Fibroblast of skin of scalp (primary cell): ENCODE measurements at places on chromosomes 3 and 15.

- peak; percentile 94 for DNase-seq
Measured at GRCh38 chr15:75029378-75030022, 6.1 kb downstream of the PPCDC start.

DNA sequence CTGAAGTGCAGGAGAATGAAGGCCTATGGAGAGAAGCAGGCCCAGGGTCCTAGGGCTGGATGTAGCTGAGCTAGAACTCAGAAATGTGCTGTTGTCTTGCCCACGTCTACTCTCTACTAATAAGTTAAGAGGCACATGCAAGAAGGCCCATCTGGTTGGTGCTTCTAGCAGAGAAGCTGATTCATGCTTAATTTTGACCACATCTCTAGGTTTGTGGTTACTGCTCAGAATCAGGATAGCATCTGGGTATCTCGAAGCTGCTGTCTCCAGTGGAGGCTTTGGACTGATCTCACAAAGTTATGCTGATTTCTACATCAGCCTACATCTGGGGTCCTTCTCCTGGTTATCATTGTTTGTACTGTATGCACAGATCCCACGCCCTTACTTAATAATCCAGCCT lies 87.3 kb downstream of the CACNA1D start:
- DNase-seq: peak; percentile 18

GRCh38 chr15:66483131-66483566 lies 14.4 kb downstream of the SNAPC5 start:
- DNase-seq: peak; percentile 39

DNA sequence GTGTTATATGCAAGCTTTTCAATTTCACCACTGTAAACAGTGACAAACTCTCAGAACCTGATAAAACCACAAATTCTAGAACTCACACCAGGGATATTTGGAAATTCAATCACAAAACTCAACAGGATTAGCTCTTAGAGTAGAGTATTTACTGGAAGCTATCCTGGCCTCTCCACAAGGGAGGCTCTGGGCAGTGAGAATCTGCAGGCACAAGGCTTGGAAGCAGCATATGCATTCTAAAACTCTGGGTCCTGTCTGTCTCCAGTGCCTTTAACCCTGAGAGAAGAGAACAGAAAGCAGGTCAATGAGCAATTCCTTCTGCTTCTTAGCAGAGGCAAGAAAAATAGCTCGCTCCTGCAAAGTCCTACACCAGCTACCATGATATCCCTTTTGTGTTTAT lies 23.4 kb downstream of the PLSCR4 start:
- DNase-seq: no peak

DNA sequence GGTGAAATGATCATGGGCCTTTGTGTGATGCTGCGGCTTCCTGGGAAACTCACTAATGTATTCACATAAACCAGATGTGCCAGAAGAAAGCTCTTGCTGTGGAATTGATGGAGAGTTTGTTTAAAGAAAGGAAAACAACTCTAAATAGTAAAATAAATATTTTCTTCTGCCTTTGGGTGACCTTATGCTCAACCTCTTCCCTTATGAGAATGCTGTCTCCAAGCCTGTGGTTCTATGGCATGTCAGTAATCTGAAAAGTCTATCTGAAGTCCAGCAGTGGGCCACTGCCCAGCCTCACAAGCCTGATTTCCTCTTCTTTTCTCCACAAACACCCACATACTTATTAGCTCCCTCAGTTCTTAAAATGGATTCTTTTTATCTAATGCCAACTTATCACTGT lies 49.9 kb upstream of the PHLDB2 start:
- peak; percentile 74 for DNase-seq

DNA sequence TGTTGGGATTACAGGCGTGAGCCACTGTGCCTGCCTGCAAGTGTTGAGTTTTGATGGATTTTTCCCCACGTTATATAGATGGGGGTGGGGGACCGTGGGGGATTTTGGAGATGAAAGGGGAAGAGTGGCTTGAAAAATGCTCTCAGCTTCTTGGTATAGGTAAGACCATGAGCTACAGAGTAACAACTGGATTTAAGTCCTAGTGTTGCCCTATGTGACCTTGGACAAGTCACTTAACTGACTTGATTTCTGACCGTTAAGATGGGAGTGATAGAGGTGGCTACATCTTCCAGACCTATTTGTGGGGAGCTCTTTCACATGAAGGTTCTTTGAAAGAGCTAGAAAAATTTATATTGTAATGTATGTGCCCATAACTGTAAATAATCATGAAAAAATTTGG lies 13.3 kb downstream of the TRIM71 start:
- no peak for DNase-seq

DNA sequence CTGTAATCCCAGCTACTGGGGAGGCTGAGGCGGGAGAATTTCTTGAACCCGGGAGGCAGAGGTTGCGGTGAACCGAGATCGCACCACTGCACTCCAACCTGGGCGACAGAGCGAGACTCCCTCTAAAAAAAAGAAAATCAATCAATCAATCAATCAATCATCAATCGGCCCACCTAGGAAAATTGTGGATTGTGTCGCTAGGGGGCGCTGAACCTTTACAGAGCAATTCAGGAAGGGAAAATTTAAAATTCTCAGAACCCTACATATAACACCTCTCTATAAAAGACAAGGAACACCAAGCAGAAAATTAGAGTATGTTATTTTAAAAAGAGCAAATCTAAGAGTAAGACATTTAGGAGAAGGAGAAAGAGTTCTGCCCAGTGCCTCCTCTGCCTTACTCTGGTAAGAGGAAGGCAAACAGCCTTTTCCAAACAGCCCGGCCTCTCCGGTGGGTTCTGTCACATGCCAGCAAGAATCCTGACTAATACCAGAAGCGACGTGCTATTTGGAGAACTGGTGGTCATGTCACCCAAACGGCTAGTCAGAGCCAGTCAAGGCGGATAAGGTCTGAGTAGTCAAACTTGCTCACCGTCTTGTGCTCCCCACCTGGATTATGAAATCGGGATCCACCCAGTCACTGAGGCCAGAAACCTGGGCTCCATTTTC lies 22.3 kb upstream of the SMCO1 start:
- DNase-seq: peak; percentile 8

DNA sequence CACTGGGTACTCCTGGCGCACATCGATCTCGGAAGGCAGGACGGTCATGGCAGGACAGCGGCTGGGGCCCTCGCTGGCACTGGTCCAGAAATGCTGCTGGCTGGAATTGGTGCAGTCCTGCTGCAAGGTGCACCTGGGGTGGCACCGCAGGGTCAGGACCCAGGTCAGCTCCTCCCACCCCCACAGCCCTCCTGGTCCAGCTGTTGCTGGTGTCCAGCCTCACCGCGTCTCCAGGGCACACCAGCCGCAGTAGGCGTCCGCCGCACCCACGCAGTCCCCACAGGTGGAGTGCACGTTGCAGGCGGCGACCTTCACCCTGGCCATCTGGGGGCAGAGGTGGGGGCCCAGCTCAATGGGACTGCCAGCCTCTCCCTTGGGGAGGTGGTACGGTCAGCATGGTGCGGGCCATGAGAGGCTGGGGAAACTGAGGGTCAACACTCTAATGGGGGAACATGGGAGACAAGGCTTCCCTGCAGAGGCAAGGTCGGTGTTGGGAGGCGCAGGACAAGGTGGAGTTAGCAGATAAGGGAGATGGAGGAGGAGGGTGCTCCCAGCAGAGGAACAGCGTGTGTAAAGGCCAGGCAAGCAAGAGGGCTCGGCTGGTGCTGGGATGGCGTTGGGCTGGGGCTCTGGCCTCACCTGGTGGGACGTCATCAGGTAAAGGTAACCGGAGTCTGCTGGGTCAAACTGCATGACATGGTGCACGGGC lies 20.4 kb downstream of the PLXND1 start:
- DNase-seq: no peak

DNA sequence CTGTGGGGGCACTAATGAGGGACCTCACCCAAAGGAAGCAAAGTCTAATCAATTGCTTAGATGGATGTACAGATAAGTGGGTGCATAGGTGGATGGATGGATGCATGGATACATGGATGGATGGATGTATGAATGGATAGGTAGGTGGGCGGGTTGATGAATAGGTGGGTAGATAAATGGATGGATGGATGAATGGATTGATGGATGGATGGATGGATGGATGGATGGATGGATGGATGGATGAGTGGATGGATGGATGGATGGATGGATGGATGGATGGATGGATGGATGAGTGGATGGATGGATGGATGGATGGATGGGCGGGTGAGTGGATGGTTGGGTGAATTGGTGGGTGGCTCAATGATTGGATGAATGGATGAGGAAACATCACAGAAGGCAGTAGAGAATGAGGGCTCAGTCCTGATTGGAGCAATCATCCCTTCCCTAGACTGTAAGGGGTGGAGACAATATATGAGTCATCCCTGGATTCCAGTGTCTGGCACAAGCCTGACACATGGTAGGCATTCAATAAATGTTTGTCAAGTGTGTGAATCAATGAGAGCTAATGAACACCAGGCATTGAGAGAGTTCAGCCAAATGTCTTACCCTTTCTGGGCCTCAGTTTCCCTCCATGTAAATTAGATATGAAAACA lies 40.4 kb upstream of the PXYLP1 start:
- DNase-seq: peak; percentile 13

DNA sequence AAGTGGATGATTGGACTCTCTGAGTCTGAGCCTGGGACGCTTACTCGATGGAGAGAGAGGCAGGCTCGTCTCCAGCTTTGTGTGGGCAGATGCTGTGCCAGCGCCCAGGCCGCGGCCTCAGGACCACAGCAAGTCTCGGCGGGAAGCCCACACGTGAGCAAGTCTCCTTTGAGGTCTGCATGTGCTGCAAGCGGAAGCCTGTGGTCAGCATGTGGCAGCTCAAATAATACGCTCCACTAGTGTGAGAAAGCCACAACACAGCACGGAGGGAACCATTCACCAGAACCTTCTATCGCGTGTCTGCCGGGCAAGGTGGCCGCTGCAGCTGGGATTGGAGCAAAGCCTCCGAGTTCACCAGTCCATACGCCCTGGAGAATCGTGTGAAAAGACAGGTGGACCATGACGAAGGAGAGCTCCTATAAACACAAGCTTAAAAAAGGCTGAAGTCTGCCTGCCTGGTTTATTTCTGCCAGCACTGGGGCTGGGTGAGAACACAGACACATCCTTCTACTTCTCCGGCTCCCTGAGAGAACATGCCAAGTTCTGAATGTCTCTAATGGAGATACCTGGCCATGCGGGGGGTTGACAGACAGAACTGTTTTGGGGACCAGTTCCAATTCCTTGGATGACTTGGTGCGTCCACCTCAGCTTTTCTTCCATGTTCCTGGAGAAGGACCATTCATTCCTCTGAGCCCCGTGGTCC lies 82.0 kb upstream of the LRIG1 start:
- DNase-seq: peak; percentile 77

- no peak for DNase-seq
Measured at GRCh38 chr3:139388821-139389551, 461 bp downstream of the COPB2 start.

GRCh38 chr15:52067545-52067926 lies 45.0 kb downstream of the BCL2L10 start:
- DNase-seq: no peak

GRCh38 chr3:4261406-4261805 lies 41.8 kb upstream of the SETMAR start:
- no peak for DNase-seq

GRCh38 chr15:65421360-65422215 lies 1.2 kb downstream of the IGDCC4 start:
- DNase-seq: peak; percentile 97

DNA sequence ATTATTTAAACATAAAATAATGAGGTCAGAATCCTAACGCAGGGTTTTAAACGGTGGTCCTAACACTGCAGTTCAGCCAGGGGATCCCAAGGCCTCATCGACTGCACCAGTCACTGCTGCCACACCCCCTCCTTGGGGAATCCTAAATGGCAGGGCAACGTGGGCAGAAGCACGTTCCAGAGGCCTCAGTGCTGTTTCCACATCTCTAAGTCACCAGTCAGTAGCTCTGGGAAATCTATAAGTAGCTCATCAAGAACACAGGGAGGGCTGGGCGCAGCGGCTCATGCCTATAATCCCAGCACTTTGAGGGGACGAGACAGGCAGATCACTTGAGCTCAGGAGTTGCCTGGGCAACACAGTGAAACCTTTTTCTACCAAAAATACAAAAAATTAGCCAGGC lies 47.5 kb downstream of the PRTG start:
- peak; percentile 34 for DNase-seq

DNA sequence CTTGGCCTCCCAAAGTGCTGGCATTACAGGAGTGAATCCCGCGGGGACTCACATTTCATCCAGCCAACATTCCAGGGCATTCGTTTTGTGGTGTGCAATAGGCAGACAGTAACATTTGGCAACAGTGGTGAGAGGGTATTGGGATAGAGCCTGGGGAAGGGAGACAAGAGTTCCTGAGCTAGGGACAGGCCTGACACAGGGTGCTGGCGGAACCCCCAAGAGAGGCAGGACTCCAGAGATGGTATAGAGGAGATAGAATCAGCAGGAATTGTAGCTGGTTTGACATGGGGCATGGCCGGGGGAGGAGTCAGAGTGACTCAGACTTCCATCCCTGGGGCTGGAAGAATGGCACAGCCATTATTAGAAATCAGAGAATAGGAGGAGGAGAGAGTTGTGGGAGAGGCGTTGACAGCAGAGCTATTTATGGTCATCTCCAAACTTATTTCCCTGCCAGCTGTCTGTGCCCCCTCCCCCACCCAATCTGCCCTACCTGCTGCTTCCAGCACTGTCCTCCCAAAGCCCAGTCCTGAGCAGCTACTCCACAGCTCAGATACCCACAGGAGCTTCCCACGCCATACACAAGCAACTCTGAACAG lies 4.4 kb upstream of the IDH2 start:
- DNase-seq: peak; percentile 73

GRCh38 chr15:28107111-28107903 lies 8.2 kb upstream of the OCA2 start:
- no peak for DNase-seq

GRCh38 chr15:62503451-62503850 lies 338.4 kb upstream of the C2CD4B start:
- DNase-seq: peak; percentile 56

- no peak for DNase-seq
Measured at GRCh38 chr3:191982481-191982880, 521.5 kb downstream of the PYDC2 start.

DNA sequence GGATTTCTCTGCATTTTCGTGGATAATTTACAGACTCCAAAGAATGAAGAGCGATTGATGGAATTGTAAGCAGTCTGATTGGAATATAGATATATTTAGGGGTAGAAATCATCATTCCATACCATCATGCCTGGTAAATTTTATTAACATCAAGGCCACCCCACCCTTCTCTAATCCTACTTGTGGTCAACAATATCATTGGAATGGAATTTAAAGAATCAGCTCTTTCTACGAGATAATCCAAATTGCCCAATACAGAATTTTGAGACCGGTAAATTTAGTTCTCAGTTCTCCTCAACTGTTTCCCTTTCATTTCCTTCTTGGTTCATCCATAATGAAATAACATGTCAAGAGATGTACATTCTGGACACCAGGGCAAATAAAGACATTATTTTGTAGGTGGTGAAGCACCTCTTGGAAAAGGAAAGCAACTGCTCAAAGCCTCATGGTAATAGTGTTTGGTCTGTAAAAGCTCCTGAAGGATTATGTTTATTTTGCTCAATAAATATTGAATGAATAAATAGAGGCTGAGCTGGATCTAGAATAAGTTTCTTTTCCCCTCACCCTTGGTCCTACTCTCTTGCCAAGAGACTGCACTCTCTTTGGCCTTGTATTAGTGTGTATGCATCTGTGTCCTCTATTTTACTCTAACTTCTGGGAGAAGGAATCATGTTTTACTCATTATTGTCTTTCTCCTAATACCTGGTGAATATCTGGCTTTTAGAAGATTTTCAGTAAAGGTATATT lies 133.7 kb upstream of the BCL6 start:
- peak; percentile 65 for DNase-seq

GRCh38 chr15:68383161-68384074 lies 48.5 kb downstream of the ITGA11 start:
- peak; percentile 54 for DNase-seq

GRCh38 chr15:40685376-40685775 lies 9.6 kb upstream of the RAD51 start:
- DNase-seq: no peak
